ENCODE measurements at places on chromosomes 4 and X.

- no peak for DNase-seq
Observed at GRCh38 chr4:16912896-16913295, 14.5 kb upstream of the LDB2 start.

DNA sequence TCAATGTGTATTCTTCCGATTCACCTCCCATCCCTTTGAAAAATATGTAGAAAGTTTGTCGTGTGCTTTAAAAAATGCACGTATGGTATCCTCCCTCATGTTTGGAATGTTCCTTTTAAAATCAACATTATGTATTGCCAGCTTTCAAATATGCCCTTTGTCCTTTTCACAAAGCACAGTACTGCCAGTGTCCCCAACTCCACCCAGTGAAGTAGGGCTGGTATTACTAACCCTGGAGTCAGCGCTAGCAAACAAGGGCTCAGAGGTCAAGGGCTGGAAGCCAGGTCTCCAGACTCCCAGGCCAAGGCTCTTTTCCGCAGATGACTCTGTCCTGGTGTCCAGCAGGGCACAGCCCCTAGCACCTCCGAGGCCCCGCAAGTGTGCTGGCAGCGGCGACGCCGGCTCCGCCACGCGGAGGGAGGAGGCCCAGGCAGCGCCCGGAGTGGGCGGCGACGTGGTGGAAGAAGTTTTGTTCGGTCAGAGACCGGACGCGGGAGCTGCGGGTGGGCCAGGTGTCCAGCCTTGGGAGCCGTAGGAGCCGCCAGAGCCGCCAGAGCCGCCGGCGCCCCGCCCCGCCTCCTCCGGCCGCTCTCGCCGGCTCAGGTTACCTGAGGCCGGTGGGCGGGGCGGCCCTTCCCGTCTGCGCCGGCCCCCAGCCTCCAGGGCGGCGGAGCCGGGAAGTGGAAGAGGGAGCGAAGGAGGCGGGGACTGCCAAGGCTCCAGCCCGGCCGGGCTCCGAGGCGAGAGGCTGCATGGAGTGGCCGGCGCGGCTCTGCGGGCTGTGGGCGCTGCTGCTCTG is at the start of gene IL13RA1:
Gene IL13RA1, plus strand, starts transcription at position 720 of the 799 bp plus-strand sequence. Its CDS starts 33 bp downstream, at position 753.
- no peak for DNase-seq

DNA sequence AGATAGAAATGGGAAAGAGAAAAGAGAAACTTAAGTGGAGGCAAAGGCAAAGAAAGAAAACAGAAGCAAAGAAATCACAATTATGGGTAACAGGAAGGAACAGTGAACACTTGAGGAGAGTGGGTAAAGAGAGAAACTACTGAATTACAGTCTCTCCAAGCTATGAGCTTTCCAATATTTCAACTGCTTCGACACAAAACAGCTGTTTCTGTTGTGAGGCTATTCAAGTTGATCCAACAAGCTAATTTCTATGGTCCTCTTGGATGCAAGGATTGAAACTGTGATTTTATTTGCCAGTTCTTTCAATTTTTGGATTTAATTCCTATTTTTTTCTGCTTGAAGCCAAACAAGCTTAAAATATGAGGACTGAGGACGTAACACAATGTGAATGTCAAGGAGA is 80.5 kb upstream of the ADGRA3 start:
- DNase-seq = no peak

DNA sequence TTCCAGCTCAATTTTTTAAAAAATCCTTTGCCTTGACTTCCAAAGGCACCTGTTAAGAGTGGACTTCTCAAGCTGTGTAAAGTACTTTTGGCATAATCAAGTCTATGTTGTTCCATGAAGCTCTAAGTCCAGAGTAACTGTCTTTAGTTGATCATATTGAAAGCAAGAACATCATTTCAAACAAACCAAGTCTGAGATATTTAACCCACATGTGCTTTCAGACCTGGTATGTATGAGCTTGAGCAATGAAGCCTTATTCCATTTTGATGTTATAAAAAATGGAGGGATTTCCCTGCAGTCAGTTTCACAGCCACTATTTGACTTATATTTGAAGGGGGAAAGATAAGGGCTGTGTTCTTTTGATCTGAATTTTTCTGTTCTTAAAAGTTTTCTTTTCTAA is 23.7 kb upstream of the EOLA2 start:
- DNase-seq = no peak
